ENCODE measurements at places on chromosomes 3 and 15.

DNA sequence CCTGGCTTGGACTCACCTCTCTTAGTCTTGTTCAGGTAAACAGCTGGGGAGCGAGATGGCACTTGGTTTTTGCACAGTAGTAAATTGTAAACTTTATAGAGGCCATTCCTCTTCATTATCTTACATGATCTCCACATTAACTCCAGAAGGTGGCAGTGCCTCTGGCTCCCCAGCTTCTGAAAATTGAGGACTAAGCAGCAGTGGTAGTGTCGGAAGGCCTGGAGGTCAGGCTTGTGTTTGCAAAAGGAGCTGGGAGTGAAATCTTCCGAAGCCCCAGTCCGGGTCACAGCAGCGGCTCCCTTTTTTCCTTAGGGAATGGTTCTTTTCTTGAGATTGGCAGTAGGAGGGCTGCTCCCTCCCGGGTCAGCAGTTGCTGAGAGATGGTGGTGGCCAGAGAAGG is 85.7 kb downstream of the FNDC3B start:
- no peak for DNase-seq

DNA sequence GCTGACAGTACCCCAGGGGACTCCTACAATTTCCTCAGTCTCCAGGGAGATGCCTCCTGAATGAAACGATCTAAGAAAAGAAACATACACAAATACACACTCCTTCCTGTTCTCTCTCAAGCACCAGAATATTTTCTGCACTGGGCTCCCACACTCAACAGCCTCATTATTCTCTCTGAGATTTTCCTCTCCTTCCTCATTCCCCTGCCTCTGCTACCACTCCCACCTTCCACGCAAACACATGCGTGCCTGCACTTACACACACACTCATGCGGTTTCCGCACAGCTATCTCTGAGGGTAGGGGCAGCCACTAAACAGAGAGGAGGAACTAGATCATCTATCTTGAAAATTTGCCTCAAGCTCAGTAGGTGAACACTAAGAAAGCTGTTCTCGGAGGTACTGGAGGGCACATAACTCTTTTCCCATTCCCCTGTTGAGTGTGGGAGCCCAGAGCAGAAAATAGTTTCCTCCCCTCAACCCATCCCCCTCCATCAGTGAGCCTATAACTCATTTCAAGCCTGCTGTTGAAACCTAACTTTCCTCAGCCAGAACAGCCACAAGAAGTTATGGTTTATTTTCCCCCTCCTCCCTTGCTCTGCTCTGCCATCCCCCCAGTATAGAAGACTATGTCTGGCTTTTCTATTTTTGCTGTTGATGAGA is 30.5 kb upstream of the TIPARP start:
- DNase-seq = peak; percentile 20

- DNase-seq = no peak
Measured at GRCh38 chr3:122730240-122730639, 49.6 kb downstream of the PARP14 start.

GRCh38 chr3:32334675-32335074 is 57.0 kb upstream of the CMTM7 start:
- DNase-seq = peak; percentile 65

- no peak for DNase-seq
Measured at GRCh38 chr3:158260392-158260791, 150.5 kb downstream of the RSRC1 start.

- no peak for DNase-seq
Measured at GRCh38 chr3:72165808-72166207, 380.9 kb upstream of the PROK2 start.

DNA sequence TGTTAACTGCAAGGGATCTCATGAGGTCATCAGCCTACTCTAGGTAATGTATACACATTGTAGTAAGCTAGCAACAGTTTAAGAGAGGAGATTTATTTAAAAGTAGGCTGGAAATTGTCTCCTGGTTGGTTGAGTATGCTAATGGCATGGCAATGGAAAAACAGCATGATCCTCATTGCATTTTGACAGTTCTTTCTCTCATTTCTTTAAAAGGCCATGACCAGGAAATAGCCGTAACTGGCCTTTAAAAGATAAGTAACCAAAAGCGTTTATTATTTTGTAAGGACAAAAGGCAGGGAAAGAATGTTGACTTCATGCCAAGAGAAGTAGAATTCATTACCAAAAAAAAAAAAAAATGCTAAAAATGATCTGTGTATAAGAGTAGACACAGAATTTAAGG is 310.3 kb downstream of the FGF12 start:
- DNase-seq = no peak

DNA sequence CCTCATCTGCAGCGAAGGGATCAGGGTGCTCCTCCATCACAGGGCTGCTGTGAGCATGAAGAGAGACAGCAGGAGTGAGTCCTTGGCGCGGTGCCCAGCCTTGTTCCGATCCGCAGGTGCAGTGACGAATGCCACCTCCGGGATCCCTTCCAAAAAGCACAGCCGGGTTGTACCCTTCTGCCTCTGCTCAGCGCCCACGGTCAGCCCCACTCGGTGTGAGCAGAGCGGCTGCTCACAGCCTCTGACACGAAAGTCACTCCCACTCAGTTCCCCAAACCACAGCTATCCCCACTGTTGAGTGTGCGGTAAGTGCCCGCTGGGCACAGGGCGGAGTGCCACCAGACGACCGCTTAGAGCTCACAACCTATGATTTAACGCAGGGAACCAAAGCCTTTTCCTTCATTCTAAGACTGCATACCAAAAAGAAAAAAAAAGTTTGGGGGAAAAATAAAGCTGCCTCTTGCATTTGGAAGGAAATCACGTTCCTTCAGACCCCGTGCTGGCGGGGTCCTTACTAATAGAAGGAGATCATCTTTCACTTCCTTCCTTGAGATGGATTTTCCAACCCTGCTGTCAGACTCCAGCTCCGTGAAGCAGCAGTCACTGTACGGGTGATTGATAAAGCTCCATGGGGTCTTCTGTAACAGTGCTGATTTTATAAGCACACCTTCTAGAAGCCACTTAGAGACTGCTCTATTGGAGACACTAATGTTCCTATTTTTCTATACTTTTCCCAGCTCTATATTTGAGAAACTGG is 34.7 kb upstream of the TUBGCP5 start:
- DNase-seq = no peak

DNA sequence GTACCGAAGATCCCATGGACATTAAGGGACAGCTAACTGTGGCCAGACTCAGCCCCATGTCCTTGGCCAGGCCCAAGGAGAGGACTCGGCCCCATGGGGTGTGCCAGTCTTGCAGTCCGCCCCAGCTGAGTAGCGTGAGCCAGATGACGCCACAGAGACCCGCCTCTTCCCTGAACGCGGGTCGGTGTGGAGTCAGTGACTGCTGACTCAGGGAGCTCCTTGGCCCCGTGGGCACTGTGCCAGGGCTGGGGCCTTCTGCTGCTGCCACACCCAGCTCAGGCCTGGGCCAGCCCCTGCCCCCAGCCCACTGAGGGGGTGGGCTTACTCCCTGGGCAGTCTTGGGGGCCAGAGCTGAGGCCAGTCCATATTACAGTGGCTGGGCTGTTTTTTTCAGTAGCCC is 52.8 kb downstream of the PLXNA1 start:
- DNase-seq = no peak

GRCh38 chr3:15964605-15965442 is 167.0 kb upstream of the ANKRD28 start:
- no peak for DNase-seq

Measured in activated CD4-positive, alpha-beta T cell treated with anti-CD3 and anti-CD28 coated beads, Interleukin-2, amount 50 U/mL, for 48 hours (primary cell).